Hepatocyte (in vitro differentiated cells): ENCODE measurements at places on chromosomes 13 and 19.

GRCh38 chr19:19335408-19336158 is 15.0 kb downstream of the MAU2 start:
- no peak for DNase-seq

GRCh38 chr13:59425211-59425741 is 738.5 kb downstream of the DIAPH3 start:
- DNase-seq: no peak

DNA sequence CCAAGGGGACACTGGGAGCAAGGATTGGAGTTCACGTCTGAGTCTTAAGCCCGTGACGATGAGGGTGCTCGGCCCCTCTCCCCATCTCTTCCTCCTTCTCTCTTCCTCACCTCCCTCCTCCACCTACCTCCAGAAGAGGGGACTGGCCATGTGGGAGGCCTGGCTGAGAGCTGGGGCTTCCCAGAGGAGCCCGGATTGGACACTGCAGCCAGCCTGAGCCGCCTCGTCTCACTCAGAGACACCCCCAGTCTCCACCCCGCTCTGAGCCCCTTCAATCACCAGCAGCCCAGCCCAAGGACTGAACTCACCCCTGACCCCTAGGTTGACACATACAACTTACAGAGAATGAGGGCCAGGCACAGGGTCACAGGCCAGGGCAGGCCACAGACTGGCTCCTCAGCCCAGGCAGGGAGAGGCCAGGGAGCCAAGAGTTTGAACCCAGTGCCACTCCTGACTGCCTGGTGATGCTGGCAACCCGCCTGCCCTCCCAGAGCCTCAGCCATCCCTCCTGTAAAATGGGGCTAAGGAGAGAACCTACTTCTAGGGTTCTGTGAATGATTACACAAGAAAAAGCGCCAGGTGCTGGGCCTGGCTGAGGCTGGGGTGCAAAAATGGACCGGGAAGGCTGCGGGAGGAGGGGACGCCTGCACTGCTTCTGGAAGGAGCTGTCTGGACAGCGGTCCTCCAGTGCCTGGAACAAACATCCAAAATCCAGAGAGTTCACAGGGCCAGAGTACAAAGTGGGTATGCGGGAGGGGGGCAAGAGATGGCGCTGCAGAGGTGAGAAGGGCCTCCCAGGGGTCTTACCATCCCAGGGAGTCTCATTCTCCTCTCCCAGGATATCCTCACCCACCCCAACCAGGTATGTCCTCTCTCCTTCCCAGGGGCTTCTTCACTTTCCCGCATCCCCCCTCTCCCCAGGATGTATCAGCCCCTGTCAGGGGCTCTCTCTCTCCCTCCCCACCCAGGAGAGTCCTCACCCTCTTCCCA is 1.1 kb downstream of the CD79A start:
- no peak for DNase-seq

- DNase-seq: peak; percentile 92
Measured at GRCh38 chr19:17766543-17767131, 15.4 kb downstream of the FCHO1 start.

- no peak for DNase-seq
Measured at GRCh38 chr19:20028611-20029010, 10.7 kb downstream of the ZNF682 start.

- no peak for DNase-seq
Measured at GRCh38 chr13:27466513-27466912, 16.1 kb upstream of the MTIF3 start.

GRCh38 chr13:83450591-83450990 is 431.7 kb downstream of the SLITRK1 start:
- no peak for DNase-seq

DNA sequence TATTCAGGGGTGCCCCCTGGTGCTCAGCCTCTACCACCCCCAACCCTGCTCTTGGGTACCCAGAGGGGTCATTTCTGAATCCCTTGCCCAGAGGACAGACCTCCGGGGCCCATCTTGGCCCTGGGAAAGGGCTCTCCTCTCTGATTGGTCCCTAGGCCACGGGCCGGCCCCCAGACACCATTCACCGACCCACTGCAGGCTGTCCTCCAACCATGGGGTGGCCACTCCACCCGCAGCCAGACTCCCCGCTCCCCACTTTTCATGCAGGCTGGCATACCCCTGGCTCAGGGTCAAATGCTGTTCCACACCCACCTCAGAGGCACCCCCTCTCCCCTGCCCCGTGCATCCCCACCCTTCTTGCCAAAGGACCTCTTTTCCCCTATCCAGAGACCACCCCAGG is 14.8 kb downstream of the SMIM24 start:
- DNase-seq: no peak

DNA sequence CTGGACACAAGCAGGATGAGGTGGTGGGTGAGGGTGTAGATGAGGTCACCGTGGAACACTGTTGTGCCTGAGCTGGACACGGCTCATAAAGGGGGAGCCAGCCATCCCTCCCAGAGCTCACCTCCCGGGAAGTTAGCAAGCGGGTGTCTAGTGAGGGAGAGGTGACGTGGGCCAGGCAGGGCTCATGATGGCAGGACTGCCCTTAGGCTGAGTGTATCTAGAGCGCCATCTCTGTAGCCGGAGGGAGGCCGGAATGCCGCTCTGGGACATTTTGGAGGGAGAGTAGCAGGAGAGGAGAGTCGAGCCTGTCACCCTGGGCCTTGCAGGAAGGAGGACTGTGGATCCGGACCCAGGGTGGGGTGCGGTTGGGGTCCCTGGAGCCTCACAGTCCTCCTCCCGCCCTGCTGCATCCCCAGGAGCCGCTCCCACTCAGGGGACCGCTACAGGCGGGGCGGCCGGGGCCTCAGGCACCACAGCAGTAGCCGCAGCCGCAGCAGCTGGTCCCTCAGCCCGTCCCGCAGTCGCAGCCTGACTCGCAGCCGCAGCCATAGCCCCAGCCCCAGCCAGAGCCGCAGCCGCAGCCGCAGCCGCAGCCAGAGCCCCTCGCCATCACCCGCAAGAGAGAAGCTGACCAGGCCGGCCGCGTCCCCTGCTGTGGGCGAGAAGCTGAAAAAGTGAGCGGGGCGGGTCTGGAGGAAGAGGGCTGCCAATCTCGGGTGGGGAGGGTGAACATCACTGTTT is 9.2 kb downstream of the ZNF296 start:
- DNase-seq: no peak

DNA sequence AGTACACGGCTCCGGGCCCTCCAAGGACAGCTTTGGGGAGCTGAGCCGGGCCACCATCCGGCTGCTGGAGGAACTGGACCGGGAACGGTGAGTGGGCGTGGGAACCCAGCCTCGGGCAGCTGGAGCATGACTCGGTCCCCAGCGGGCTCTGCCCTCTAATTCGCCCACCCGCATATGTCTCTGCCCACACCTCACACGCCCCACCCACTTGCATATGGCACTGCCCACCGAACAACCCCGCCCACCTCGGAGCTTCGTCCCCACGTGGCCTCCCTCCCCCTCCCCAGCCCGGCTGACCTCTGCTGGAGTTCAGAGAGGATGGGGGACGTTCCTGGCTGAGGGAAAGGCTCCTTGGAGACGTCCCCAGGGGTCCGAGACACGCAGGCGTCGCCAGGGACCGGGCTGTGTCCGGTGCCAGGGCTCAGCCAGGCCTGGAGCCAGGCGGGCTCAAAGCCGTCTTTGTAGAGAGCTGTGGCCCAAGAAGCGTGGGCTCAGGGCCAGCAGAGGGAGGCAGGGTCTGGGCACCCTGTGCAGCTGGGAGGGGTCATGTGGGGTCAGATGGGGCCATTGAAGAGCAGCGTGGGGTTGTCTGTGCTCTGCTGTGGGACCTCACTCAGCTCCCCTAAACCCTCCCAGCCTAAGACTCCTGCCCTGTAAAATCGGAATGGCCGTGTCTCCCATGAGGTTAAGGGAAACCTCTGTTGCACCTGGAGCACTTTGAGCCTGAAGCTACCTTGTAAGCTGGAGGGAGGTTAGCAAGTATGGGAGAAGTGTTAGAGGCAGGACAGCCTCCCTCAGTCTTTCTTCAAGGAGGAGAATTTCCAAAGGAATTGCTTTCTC is 3.8 kb downstream of the APC2 start:
- no peak for DNase-seq

DNA sequence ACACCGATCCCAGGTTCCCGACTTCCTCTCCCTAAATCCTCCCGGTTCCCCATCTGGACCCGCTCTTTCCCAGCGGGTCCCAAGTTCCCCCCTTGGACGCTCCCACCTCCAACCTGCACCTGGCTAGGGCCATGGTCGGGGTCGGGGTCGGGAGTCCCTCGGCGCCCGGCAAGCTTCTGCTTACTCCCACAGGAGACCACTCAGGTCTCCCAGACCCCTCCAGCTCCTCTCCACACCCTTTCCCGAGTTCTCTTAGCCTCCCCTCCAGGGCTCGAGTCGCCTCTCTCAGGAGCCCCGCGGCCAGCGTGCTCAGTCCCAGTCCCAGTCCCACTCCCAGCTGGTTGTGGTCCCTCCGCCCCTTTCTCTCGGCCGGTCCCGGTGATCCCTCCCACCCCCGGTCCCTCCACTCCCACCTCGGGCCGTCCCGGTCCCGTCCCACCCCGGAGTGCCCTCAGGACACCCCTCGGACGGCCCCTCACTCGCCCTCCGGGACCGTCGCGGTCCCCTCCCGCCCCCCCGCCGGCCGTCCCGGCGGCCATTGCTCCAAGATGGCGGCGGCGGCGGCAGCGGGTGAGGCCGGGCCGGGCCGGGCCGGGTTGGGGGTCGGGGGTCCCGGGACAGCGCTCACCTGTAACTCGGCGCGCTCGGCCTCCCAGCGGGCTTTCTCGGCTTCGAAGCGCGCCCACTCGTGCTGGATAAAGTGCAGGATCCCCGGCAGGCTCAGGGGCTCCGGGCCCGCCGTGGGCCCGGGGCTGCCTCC is at the start of gene FKRP:
Gene FKRP (plus strand): TSS at position 537 of the 760 bp plus-strand sequence. CDS start 9,394 bp downstream, outside the sequence.
- peak; percentile 60 for DNase-seq

- DNase-seq: peak; percentile 44
Measured at GRCh38 chr13:65966991-65967451, 1263.1 kb downstream of the PCDH9 start.

- no peak for DNase-seq
Measured at GRCh38 chr19:18461471-18461870, 23.5 kb upstream of the ISYNA1 start.

DNA sequence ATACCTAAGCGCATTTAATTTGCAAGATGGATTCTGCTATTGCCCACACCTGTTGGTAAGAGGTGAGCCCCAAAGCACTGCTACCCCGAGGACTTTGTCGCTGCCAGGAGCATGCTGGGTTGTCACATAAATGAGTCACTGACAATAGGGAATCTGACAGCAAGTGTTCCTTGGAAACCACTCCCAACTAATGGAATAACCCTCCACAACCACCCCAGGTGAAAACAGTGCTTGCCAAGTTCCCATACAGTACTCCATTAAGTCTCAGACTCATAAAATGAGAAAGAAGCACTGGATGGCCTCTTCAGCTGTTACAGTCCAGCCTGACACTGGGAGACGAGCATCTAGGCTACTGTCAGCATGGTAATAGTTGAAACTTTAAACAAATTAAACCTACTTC is 108.6 kb downstream of the EFNB2 start:
- DNase-seq: no peak

DNA sequence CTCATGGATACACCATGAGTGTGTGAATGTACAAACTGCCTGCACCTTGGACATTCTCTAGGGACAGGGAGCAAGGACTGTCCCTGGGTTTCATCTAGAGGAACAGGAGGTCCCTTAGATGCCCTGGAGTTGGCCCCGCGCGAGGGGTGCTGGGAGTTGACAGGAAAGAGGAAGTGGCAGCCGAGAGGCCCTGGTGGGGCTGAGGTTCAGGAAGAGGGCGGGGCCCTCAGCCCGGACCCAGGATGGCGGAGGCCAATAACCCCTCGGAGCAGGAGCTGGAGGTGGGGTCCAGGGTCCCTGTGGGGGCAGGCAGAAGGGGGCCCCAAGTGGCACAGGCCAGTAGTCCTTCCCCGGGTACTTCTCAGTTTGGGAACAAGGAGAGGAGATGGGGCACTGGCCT is 6.9 kb downstream of the PKN1 start:
- no peak for DNase-seq
